GM19239 (cell line): ENCODE measurements at places on chromosomes 6 and 20.

- DNase-seq, result no peak
These were observed 115.7 kb downstream of the OGFRL1 start for GRCh38 chr6:71404145-71404966.

- no peak for DNase-seq
These were observed 212.4 kb downstream of the GMPR start for GRCh38 chr6:16450821-16451220.

- peak; percentile 40 for DNase-seq
These were observed 214.3 kb upstream of the MARCKS start for GRCh38 chr6:113642714-113643406.

DNA sequence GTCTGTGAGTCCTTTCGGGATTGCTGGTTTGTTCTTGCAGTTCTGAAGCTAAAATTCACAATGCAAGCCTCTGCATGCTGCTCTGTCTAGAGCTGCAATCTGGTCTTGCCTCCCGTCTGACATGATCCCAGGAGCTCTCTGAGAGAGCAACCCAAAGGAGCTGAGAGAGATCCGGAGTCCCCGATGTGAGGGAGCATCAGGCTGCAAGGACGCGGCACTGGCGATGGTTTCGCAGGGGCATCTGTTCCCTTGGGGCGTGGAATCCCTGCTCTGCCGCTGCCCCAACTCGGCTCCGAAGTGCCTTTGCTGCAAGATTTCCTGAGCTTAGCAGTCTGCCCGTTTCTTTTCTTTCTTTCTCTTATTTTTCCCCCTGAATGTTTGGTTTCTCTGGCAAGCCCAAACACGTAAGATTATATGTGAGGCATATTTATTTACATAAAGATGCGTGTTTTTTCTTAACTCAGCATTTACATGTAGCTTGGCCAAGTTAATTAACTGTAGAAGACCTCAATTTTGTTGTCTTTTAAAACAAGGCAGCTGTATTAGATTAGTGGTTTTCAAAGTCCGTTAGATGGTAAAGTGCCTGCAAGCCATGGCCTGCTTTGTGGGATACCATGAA lies 873.0 kb downstream of the KIF16B start:
- no peak for DNase-seq
